Activated CD4-positive, alpha-beta T cell treated with anti-CD3 and anti-CD28 coated beads, Interleukin-2, amount 50 U/mL, for 24 hours (primary cell): ENCODE measurements at places on chromosomes 6 and 20.

DNA sequence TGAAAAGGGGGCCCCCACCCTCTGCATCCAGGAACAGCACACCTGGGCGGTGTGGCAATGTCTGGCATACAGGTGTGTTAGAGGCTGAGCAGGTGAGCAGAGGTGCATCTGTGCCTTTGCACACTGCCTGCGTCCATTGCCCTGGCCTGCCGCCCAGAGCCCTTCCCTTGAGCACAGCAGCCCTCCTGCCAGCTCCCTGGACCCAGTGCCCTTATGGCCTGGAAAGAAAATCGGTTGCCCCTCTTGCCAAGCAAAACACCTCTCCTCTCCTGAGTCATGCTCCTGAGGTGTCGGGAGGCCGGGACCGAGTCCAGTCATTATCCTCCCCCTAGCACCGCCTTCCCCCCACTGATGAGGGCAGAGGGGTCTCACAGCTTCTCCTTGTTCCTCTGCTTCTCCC, 259.9 kb downstream of the SMOC2 start:
- DNase-seq, result no peak

GRCh38 chr6:165821754-165822153, 158.7 kb upstream of the PDE10A start:
- no peak for DNase-seq

- no peak for DNase-seq
These were observed 44.9 kb downstream of the PRND start for GRCh38 chr20:4766631-4767030.

DNA sequence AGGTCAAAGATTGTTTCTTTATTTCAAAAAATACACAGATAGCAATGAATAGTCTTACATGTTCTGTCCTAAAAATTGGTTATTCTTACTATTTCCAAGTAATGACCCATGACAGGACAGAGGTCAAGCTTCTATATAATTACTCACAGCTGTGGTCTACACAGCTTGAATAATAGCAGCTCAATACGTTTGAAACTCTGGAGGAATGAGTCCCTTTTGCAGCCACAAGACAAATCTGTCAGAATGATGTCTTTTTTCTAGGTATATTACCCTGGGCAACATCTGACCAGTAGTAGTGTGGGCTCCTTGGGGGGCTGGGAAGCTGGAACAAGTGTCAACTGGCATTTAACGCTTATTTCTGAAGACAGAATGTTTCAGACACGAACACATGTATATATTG, 84.9 kb upstream of the HTR1B start:
- DNase-seq, result no peak

DNA sequence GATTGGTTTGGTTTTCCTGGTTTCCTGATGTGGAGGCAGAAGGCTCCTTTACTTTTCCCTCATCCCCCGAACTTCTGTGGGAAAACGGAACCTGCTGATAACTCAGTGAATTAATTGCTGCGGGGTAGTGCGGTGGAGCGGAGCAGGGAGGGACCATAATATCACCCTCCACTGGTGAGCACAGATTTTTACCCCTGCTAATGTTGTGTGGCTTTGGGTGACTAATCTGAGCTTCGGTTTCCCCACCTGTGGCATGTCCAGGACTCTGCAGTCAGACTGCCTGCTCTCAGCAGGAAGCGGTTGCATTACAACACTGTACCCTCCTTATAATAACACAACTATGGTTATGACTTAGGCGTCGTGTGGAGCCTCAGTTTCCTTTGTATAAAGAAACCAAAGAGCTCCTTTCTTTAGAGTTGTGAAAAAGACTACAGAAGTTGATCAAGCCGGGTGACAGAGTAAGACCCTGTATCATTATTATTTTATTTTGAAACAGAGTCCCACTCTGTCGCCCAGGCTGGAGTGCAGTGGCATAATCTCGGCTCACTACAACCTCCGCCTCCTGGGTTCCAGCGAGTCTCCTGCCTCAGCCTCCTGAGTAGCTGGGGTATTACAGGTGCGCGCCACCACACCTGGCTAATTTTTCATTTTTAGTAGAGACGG, 2.2 kb upstream of the ID1 start:
- DNase-seq, result no peak
